ENCODE measurements at places on chromosomes 5 and 9.

- no peak for DNase-seq
Observed at GRCh38 chr9:135907006-135907430, 328 bp downstream of the CAMSAP1 start.

DNA sequence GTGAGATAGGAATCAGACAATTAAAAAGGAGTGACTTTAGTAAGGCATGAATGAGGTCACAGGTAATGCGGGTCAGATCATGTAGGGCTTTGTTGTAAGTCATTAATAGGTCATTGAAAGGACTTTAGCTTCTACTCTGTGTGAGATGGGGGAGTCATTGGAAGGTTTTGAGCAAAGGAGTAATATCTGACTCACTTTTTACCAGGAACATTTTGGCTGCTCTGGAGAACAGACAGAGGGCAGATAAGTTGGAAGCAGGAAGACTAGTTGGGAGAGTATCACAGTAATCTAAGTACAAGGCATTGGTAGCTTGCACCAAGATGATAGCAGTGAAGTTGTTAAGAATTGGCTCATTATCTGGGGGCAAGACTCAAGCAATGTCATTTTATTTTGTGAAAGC is 37.4 kb downstream of the KIF2A start:
- DNase-seq, result no peak

DNA sequence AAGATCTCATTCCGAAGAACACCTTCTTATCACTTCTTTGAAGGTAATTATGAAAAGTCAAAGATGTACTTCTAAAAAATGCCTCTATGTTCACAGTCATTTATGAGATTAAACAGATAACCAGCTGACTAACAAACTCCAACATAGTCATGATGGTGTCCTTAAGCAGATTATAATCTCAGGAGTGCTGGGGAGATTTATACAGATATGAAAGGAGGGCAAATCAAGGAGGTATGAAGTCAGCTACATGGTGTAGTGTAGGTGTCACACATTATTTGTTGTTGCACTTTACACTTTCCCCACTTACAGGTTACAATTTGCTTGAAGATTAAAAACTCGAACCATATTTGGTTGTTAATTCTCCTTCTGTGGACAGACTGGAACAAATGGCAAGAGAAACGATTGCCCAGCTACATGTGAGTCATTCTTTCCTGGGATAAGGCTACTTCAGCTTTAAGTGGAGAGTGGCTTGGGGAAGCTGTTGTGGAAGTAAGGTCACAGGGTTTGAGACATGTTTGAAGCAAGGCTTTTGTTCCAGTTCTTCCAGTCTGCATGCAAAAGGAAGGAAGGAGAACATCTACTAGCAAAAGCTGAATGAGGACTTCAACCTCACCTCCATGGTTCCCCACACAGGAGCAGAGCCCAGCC is 320.1 kb downstream of the ADGRV1 start:
- no peak for DNase-seq

- DNase-seq, result no peak
Observed at GRCh38 chr5:74272831-74273451, 367.6 kb downstream of the ENC1 start.

DNA sequence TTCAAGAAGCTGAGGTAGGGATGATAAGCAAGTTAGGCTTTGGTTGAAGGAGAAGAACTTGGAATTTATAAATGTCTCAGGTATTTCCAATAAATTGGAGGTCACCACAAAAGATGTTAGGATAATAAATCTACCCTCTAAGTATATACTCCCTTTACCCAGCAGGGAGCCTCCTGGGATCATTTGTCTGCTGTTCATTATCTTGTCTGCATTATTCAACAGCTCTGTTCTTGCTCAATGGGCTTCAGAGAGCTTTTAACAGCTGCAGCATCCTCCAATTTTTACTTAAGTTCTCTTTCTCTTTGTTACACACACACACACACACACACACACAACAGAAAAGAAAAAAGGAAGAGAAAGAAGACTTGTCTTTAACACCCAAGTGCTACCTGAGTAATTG is 51.7 kb upstream of the VPS13A start:
- no peak for DNase-seq

Measured in stimulated activated CD4-positive, alpha-beta T cell treated with anti-CD3 and anti-CD28 coated beads, Interleukin-2, amount 100 ng/mL, for 24 hours (primary cell).